ENCODE measurements at places on chromosomes 3 and 15.

DNA sequence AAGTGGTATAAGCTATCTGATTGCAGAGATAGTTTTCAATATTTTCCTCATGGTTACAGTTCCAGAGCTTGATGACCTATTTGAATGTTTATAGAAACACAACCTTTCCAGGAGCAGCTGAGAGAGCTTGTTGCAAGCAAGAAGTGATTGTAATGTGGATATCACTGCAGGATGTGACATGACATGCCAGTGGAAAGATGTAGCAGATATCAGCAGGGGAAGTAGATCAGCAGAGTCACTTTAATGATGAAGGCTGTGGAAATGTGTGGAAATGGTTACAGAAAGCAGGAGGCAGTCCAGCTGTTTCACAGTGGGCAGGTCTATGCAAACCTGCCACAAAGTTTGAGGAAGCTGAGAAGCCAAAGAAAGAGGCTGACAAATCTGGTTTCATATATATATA is 21.0 kb downstream of the TMEM158 start:
- DNase-seq, result no peak

DNA sequence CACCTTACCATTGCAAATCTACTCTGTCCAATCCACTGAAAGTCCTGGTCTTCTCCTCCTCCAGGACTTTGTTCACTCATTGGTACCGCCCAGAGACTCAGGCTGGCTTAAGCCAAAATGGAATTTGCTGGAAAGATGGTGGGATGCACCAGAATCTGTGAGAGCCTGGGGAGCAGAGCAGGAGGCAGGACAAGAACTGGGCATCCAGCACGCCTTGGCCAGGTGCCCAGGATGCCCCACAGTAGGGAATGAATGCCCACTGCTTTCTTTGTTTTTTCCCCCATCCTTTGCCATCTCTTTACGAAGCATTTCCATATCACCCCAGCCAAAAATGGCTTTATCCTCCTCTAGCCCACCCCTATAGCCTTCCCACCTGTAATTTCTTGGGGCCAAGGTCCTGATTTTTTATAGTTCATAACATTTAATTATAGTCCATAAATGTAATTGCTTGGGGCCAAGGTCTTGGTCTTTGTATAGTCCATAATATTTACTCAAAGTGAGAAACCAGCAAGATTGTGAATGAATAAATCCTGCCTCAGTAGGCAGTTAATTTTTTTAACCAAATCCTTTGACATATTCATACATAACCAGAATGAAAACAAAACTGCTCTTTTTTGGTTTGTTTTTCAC is 23.3 kb upstream of the IREB2 start:
- DNase-seq, result no peak

GRCh38 chr3:295166-295565 is 98.6 kb downstream of the CHL1 start:
- DNase-seq, result no peak

- DNase-seq, result no peak
Observed at GRCh38 chr15:39669661-39670060, 88.8 kb downstream of the THBS1 start.

GRCh38 chr15:76151599-76151974 is 91.8 kb downstream of the TMEM266 start:
- no peak for DNase-seq

GRCh38 chr15:44712346-44713005 is 1.2 kb downstream of the B2M start:
- DNase-seq, result peak; percentile 64

DNA sequence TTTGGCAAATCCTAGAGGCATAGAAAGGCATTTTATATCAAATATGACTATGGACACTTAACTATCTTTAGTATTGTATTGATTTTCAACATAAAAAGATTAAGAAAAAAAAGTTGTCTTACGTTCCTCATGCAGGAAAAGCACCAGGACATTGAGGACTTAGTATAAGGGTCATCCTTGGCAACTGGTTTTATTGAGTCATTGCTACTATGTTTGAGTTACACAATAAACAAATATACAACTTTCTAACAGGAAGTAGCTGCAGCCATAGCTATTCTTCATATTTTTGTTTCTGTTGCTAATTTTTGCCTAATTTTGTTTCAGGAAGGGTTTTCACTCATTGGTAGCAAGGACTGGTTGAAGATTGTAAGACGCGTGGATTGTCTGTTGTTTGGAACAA is 93.0 kb downstream of the NPTN start:
- no peak for DNase-seq

DNA sequence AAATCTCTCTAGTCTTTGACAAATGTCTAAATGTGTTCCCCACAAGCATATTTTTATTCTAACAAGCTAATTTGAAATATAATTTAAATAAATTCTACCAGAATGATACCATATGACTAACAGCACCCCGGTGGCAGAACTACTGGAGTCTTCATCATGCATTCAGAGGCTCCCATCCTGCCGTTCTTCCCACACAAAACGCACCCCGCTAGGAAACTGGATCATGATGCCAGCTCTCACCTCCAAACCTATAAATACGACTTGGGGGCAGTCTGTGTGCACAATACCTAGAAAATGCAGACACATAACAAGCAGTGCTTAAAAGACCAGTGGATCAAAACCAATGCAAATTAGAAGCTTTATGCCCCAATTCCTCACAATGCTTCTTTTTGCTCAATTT is 8.5 kb downstream of the HOMER2 start:
- DNase-seq, result no peak

- DNase-seq, result no peak
Observed at GRCh38 chr15:47364230-47365141, 352.8 kb upstream of the SEMA6D start.

- DNase-seq, result peak; percentile 51
Observed at GRCh38 chr3:56347219-56347871, 120.9 kb downstream of the ERC2 start.

DNA sequence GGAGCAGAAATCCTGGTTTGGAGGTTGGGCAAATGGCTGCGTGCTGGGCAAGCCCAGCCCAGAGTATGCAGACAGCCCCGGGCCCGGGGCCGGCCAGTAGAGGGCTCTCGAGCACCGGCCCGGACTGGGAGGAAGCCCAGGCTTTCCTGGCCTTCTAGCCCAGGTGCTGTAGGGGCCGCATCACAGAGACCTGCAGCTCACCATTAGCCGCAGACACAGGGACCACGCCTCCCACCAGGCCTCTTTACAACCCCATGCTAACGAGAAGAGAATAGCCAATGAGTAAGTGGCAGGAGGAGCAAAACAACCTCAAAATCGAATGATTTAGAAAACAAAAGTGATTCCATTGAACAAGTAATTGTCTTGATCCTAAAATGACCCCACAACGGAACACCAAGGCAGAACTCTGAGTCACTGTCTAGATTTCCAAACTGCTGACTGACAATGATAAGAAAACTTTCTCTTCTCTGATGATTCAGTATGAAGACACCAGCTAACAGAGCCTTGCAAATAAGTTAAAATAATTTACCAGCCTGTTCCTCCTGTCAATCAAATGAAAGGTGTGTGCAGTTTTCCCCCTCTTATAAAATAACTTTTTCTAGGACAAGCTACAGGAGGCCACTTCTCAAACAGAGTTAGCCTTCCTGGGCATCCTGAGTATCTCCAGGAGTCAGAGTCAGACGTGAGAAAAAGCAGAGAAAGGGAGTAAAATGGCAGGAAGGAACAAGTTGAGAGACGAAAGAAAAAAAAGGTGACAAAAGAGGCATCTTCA is 102.2 kb downstream of the DGKG start:
- DNase-seq, result peak; percentile 77

DNA sequence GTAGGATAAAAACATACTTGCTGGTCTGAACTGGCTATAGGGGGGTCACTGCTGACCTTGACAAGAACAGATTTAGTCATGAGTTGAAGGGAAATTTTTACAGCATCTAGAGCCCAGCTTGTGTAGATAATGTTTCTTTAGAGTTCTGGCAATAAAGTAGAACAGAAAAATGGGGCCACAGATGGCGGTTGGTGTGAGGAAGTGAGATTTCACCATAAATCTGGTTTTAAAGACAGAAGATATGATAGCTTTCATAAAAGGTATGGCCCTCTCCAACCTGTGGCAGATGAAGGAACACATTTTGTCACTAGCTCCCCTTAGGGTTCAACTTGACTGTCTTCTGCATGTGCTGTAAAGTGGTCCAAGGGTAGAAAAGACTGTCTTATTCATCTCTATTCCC is 24.3 kb upstream of the IMPDH2 start:
- DNase-seq, result no peak

- DNase-seq, result peak; percentile 40
Observed at GRCh38 chr3:141913150-141913811, 36.8 kb downstream of the ATP1B3 start.

GRCh38 chr15:39629371-39629770 is 48.5 kb downstream of the THBS1 start:
- peak; percentile 63 for DNase-seq

DNA sequence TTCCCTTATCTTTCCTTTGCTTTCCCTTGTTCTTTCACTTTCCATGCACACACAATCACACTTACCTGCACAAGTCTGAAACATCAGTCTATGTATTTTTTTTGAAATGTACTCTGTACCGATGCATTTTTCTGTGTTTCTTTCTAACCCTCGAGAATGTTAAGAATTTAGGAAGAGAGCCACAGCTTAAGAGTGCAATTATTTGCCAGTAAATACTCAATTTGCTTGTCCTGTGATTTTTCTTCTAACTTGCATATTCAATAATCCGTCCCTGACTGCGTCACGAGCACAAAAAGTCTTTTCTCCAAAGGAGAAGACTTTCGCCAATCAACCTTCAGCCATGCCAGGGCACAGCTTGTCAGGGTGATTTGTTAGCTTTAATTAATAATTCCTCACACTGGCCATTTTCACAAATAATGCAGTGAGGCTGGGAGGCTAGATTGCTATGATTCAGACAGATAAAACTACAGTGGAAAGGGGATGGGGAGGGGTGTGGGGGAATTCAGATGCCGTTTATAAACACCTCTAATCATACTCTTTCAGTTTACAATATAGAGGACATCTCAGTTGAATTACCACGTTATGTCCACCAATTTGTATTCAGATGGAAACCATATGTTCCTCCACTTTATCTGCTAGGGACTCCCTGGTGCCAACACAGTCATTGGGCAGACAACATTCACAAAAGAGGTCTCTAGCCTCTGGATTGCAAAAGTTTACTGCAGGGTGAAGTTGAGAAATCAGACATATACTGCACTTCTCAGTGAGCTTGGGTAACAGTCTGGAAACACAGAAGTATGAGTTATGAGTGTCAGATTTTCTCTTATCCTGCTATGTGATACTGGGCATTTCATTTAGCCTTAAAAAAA is 388.0 kb downstream of the ZBTB20 start:
- DNase-seq, result no peak

DNA sequence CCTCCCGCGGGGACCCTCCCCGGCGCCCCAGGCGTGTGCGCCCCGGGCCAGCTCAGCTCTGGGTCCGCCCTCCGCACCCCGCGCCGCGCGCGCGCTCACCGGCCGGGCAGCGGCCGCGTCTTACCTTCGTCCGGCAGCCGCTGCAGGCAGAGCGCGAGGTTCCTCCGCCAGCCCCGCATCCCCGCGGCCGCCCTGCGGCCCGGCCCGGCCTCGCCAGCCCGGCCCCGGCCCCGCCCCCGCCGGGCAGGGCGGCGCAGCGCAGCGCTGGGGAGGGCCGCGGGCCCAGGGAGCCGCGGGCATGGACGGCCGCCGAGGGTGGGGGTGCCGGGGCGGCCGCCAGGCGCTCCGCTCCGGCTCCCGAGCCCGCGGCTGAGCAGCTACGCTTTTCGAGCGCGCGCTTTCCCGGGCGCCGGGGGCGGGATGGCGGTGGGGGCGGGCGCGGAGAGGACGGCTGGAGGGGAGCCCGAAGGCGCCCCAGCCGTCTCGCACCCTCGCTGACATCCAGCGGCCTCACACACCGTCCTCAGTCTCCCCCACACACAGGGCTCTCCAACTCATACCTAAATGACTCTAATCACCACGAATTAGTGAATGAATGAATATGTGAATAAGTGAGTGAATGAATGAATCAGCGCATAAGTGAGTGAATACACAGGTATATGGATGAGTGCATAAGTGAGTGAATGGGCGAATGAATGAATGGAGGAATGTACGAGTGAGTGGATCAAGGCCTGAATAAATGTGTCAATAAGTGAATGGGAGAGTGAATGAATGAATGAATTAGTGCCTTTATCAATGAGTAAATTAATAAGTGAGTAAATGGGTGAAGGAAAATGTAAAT is 48.5 kb upstream of the CCDC174 start:
- no peak for DNase-seq

GRCh38 chr3:178806651-178807050 is 265.0 kb downstream of the ZMAT3 start:
- no peak for DNase-seq

DNA sequence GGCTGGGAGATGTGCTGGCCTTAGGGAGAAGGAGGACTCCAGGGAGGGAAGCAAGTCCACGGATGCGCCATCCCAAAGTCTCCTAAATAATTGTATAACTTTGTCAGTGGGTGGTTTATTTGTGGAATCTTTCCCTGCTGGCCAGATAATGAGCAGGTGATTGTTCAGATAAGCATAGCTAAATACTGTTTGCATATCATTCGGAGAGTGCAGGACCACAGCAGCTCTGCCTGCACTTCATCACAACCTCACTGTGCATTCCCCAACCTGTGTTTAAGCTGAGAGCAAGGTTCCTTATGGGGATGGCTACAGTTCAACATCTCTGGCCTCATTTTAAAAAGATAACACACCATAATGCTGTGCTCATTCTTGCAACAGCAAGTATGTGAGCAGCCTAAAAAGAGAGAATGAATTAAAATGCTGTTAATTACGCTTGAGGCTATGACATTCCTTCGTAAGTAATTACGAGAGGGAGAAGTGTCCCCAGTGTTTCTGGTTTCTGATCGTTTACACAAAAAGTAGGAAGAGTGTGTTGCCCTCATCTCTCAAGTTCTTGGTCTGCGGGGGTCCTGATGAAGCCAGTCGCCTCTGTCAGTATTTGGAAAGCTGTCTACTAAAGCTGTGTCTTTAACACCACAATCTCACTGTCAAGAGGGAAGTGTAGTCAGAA is 272.0 kb upstream of the RORA start:
- no peak for DNase-seq

- DNase-seq, result peak; percentile 46
Observed at GRCh38 chr3:195546130-195546560, 3.0 kb upstream of the PPP1R2 start.

GRCh38 chr15:68056097-68056865 is 2.2 kb downstream of the PIAS1 start:
- no peak for DNase-seq

DNA sequence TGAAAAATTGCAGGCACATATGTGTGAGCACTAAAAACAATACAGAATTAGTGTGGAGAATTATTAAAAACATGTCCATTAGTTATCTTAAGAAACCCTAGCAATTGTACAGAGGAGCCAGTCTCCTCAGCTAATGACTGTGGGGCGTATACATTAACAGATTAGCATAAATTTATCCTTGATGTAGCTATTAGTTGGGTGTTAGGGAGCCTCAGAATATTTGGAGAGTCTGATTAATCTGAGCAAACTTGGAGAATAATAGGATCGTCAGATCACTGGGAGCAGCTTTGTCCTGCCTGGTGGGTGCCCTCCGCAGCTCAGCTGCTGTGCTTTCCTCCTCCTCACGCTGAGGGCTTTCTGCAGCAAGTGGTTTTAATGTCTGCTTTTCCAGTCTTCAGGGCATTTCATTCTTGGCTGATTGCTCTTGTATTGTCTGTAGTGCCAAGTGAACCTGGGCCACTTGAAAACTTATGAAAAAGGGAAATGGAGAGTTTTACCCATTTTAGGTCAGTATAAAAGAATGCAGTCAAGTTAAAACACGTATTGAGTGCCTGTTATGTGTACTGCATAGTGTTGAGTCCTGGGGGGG is 417.4 kb upstream of the SEMA6D start:
- DNase-seq, result no peak

GRCh38 chr15:52006702-52007340 is 12.2 kb upstream of the MAPK6 start:
- DNase-seq, result no peak

GRCh38 chr3:20849975-20850374 is 664.0 kb upstream of the SGO1 start:
- no peak for DNase-seq

Data from stimulated activated naive CD8-positive, alpha-beta T cell treated with anti-CD3 and anti-CD28 coated beads, Interleukin-15, Interleukin-2, amounts not matched to agents 100 U/mL and 50 U/mL, for 24 hours (primary cell).